Kidney capillary endothelial cell (primary cell): ENCODE measurements at places on chromosomes 16 and 17.

DNA sequence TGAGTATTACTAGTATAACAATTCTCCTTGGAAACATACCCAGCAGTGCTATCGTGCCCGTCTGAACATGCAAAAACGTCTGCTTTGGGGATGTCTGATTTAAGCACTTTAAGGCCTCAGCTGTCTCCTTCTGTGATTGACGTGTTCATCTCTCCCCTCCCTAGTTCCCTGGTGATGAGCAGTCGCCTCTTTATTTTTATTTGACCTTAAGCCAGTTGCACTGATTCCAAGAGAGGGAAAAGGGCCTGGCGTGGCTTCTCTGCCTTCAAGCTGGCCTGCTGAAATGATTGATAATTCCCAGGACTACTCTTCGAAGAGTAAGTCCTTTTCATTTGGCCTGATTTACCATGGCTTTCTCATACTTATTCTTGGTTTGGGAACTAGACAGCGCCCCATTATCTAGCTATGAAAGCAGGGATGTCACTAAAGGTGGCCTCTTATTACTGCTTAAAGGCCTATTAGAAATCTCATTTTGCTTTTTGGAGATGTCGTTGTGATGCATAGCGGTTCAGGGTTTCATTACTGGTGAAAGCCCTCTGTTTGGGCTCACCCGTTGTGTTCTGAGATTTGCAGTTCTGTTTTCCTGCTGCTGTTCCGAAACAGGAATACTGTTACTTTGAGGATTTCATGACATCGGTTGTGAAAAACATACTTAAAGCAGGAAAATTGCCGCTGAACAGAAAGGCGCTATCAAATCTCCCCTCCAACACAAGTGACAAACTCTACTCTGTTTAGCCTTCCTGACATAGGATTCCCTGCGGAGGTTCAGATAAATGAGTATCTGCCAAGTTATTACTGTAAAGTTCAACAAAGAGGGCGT is 65.5 kb downstream of the IQCK start:
- DNase-seq: no peak

- DNase-seq: no peak
Measured at GRCh38 chr17:48322060-48322459, 108.0 kb downstream of the SKAP1 start.

DNA sequence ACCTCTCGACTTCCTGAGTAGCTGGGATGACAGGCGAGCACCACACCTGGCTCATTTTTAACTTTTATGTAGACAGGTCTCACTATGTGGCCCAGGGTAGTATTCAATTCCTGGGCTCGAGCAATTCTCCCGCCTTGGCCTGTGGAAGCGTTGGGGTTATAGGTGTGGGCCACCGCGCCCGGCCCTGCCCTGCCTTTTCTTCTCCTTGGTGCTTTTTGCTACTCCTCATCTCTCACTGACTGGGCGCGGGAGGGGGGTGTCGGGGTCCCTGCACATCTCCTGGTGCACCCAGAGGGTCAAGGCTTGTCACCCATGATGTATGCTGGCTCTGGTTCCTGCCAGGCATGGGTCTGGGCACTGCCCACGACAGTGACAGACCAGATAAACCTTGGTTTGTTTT is 2.9 kb downstream of the MCRIP2 start:
- no peak for DNase-seq

GRCh38 chr16:89922884-89923639 is at the start of gene TUBB3:
Gene TUBB3 (plus strand): TSS chr16:89923342. CDS start chr16:89923402, 60 bp downstream.
- peak; percentile 82 for DNase-seq

- no peak for DNase-seq
Measured at GRCh38 chr16:5851393-5851982, 753.9 kb upstream of the EEF2KMT start.

DNA sequence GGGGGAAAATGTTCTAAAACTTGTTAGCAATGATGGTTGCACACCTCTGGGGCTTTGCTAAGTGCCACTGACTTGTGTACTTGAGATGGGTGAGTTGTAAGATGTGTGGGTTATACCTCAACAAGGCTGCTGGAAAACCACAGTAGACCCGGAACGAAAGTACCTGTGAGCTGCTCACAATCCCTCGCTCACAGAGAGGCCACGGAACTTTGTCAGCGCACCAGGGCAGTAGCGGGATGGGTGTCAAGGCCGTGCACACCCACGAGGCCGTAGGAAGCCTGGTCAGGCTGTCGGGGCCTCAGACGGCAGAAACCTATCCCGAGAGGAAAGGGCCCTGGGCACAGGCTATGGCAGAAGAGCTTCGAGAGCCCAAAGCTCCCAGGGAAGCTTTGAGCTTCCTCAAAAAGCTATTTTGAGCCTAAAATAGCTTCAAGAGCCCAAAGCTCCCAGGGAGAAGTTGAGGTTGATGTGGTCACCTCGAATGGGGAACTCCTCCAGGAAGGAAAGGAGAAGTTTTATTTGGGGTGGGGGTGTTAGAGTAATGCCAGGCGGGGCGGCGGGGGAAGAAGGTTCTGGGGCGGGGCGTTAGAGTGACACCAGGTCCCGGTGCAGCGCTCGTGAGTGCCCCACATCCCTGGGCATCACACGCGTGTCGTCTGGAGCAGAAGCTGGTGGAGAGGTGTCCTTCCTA is 19.0 kb downstream of the CBFA2T3 start:
- no peak for DNase-seq

- DNase-seq: peak; percentile 55
Measured at GRCh38 chr16:54928411-54929089, 2.1 kb upstream of the IRX5 start.

DNA sequence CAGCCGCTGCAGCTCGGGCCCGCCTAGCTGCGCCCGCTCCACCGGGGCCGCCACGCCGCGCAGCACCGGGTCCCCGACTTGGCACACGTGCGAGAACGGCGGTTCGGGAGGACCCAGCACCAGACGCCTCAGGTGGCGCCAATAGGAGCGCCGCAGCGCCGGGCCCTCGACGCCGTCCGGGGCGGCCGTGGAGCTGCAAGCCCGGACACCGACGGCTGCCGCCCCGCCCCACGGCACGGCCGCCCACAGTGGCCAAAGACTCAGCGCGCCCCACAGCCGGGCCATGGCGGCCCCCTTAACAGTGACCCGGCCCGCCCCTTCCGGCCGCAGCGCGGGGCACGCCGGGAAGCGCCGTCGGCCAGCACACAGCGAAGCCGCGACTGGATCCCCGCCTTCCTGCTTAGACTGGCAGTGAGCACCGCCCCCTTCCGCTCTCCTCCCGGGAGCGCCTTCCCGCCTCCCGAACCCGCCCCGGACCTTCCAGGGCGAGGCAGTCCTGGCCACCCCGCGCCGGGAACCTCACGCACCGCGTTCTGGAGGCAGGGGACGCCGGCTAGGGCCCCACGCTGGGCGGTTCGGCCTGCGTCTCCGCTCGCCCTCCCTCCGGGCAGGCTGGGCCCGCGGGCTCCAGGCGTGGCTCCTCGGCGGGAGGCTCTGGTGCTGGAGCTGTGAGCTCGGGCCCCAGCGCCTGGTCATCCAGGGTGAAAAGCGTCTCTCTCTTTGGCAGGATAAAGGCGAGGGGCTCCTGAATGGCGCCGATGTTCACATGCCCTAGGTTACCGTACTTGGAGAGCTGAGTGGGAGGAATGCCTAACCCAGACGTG is at the start of gene PDF:
PDF (minus strand) TSS at position 303 of the 824 bp plus-strand sequence; CDS start at position 285, 18 bp downstream.
- peak; percentile 90 for DNase-seq

DNA sequence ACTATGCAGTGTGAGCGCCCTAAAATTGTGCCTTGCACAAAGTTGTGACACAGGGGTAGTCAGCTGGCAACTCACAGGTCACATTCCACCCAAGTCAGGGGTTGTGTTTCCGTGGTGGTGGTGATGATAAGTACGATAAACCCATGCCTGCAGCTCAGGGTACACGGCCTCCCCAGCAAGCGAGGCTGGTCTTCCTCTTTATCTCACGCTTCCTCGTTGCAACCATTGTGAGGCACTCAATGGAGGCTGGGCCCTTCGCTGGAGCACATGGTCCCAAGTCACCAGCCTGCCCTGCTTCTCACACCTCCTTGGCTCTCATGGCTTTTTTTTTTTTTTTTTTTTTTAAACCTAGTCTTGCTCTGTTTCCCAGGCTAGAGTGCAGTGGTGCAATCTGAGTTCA is 307.5 kb downstream of the CPPED1 start:
- no peak for DNase-seq

GRCh38 chr16:10466313-10466712 is 80.5 kb downstream of the ATF7IP2 start:
- no peak for DNase-seq

DNA sequence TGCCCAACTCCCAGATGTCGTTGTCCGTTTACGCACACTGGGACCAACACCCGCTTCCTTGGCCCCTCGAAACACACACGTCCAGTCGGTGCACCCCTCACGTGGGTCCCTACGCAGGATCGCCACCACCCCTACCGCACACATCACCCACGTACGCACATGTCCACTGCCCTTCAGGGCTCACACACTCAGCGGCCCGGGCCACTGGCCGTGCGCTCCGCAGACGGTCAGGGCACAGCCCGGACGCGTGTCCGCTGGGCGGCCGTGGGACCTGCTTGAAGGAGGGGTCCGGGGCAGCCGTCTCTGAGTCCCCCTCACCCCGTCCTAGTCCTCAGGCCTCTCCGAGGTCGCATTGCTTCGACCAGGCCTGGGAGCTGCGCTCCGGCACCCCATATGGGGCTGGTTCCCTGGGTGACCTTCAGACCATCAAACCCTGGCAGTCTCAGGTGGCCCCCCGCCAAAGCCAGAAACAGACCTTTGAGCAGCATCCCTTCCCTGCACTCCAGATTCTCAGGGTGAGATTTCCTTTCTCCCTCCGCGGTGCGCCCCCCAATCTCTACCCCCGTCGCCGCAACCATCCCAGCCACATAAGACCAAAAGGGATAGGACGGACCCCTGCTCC is 914 bp upstream of the GPRC5B start:
- DNase-seq: peak; percentile 19

DNA sequence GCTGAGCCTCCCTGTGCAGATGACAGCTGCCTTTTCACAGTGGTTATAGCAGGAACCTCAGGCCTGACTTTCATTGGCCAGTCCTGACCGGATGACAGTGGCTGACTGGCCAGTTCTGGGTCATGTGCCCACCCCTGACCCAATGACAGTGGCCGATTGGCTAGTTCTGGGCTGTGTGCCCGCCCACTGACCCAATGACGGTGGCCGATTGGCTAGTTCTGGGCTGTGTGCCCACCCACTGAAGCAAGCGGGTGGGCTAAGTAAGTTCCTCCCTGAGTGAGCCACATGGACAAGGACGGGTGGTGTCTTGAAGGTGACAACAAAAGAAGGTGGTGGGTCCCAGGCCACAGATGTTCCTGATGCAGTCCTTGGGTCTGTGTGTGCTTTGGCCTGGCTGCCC is 9.5 kb downstream of the DEF8 start:
- DNase-seq: peak; percentile 10

DNA sequence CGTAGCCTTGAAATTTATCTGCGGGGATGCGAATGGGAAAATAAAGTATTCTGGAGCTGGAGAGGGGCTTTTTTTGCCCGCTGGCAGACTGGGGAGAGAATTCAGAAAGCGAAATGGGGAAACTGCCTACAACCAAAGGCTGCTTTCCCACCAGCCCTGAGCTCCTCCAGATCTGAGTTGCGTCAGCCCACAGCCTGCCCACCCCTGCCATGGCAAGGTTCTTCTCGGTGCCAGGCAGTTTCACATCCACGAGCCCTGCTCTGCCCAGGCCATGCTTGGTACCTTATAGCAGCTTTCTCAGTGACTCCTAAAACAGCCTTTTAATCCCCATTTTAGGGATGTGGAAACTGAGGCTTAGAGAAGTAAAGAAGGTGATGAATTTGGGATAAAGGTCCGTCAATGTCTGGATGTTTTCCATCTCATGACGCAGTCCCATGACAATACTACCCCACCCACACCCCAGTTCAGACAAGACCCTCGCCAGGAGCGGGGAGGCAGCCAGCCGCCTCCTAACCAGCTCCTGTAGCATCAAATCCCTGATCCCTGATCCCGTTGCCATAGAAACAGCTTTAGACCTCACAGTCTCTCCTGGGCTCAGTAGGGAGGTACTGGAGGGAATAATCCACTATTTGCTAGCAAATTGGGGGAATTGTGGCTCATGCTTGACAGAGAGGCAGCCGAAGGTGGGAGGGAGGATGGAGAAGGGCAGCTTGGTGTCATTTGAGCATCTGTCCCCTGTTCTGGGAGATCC is 113.5 kb downstream of the MGAT5B start:
- DNase-seq: no peak

GRCh38 chr16:1129106-1129960 is 23.6 kb upstream of the CACNA1H start:
- DNase-seq: no peak
